SHP77 (cell line): ENCODE measurements at places on chromosomes 13 and 19.

DNA sequence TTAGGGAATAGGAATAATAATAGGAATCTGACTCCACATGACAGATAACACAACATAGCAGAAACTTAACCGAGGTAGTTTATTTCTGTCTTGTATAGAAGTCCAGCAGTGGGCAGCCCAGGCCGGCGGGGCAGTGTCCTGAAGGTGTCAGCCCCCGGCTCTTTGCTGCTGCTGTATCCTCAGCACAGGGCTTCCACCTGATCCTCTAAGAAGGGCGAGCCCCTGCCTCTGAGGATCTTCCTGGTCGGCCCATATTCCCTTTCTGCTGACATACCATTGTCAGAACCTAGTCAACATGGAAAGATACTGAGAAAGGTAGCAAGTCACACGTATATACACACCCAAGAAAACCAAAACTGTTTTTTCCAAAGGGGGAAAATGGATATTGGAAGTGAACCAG, 56.2 kb upstream of the GPR183 start:
- DNase-seq = no peak

GRCh38 chr13:91145571-91146205, 201.8 kb upstream of the MIR17HG start:
- DNase-seq = no peak

- DNase-seq = peak; percentile 41
These were observed 52.8 kb downstream of the SPTBN4 start for GRCh38 chr19:40519352-40520322.

DNA sequence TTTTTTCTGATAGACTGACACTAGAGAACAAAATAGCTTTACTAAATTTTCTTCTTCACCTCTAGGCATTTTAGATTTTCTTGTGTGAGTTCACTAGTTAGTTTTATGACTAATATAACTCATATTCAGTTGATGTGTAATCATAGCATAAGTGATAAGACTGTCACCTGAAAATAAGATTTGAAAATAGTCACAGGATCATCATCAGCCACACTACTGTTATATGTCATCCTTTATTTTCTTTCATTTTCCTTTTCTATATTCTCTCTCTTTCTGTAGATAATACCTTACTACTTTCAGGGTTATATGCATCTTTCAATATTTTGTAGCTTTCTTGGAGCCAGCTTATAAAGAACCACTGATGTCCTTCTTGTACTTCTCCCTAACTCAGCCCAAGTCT, 292.6 kb downstream of the TDRD3 start:
- DNase-seq = no peak

DNA sequence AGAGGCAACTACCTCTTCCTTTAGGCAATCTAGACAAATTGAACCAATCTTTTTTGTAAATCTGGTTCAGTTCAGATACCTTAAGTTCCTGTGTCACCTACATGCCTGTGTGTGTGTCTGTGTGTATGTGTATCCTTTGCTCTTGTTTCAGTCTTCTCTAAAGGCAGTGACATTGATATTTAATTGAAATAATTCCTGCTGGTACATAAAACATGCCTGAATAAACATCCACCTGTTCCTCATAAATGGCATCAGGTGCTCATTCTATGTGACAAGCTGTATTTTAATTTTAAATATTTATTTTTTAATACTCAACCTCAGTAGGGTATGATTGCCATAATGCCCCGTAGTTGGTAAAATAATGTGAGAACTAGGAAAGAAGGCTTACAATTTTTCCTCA, 1606.4 kb upstream of the PRR20A start:
- DNase-seq = no peak

DNA sequence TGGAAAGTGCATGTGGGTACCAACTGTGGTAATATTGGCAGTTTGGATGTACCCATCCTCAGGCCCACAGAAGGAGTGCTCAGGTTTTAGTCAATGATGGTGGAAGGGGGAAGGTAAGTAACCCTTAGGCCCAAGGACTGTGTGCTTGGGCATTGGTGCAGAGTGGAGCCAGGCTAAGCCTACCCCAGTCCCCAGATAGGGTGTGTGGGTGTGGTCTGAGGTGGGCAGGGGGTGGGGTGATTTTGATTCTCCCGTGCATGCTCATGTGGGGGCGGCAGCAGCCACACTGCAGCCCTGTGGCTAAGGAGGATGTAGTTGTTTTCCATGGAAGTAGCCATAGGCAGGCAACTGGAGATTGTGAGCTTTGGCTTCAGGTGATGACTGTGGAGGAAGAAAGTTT, 2197.3 kb downstream of the PCDH9 start:
- no peak for DNase-seq

GRCh38 chr13:46235286-46235685, 23.6 kb downstream of the LRRC63 start:
- DNase-seq = no peak

DNA sequence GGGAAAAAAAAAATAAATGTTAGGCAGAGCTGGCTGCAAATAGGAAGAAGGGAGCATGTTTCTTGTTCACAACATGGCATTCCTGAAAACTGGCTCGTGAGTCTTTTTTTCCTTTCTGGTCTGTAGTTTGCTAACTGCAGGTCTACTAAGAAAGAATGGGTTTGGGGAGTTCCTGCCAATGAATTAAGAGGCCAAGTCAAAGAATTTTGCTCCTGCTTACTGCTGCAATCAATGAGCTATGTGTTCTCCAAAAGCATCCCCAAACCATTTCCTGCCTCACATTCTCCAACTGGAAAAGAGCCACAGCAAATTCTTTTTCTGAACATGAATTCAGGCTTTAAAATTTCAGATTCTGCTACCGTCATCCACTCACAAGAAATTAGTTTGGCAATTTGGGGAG, 88.6 kb downstream of the DCT start:
- no peak for DNase-seq
